Amniotic epithelial cell (primary cell): ENCODE measurements at places on chromosomes 6 and 20.

- DNase-seq = no peak
These were observed 796.3 kb upstream of the MAP3K7 start for GRCh38 chr6:91383207-91383606.

- peak; percentile 98 for DNase-seq
These were observed 7.2 kb downstream of the ADGRF1 start for GRCh38 chr6:47034926-47035325.

GRCh38 chr20:9397928-9398327 is 116.5 kb upstream of the LAMP5 start:
- no peak for DNase-seq

DNA sequence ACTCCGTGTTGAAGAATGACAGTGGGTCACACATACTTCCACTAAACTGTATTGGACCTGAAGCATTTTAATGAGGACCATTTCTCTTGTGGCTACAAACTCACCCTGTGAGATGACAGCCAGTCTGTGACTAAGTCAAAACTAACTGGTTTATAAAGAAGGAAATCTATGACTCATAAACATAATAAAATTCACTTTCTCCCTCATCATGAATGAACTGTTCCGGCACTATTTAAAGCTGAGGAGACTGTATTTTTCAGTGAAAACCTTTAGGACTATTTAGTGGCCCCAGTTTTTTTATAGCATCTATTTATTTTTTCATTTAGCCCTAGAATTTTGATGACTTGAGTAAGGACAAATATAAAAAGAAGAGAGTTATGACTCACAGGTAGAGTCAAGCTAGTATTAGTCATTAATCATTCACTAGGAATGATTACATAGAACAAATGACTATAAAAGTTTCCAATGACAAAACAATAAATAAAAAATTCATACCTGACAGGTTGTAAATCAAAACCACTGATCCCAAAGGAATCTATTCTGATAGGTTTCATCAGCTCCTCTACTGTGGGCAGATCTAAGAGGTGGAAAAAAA is 34.2 kb downstream of the CEP162 start:
- peak; percentile 24 for DNase-seq

DNA sequence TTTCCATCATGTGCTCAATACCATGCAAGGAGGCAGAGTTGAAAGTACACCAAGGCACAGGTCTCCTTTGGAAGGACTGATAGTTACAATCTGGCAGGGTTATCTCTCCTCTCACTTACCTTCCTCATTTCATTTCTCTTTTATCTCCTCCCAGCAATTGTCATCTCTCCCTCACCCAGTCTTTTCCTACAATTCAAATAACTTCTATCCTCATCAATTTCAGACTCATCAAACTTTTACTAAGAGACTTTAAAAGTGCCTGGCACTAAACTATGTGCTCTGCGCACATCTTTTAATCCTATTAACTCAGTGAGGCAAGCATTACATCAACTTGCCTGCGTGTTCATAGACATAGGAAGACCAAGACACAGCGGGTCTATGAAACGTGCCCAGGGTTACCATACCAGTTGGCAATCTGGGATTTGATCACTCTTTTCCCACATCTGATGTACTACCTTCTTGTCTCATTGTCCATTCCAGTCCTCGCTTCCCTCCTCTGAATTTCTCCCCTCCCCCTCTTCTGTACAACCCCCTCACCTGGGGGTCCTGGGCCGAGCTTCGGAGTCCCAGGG is 1.2 kb downstream of the VARS1 start:
- peak; percentile 52 for DNase-seq

DNA sequence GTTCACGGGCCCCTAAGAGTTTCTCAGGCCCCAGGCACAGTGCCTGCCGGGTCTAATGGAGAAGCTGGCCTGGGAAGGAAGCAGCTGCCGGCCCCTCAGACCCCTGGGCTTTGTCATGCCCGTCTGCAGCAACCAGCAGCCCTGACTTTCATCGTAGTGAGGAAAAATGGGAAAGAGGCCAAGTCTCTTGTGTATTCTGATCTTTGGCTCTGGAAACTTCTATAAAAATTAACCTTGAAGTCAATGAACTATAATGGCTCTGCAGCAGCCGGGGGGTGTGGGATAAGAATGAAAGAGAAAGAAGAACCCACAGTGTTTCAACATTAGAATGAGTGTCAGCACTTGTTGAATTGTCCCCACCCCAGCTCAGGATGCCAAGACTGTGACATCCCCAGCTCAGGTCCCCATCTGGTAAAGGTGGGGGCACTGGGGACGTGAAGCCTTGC is 12.9 kb downstream of the TGM2 start:
- DNase-seq = peak; percentile 43

DNA sequence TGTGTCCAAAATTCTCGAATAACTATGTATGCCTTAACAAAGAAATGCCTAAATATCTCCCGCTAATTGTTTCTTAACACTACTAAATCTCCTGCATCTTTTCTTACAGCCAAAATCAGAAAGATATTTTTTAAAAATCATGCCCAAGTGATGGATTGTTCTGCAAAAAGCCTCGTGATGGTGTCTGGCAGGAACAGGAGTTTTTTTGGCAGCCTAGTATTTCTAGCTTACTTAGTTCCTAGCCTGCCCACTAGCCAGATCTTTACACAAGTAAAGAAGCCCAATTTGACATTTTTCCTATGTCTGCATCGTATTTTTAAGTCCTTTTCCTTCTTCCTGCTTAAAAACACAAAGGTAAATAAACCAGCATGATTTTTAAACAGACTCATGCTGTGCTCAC is 31.5 kb downstream of the SLC2A12 start:
- no peak for DNase-seq

DNA sequence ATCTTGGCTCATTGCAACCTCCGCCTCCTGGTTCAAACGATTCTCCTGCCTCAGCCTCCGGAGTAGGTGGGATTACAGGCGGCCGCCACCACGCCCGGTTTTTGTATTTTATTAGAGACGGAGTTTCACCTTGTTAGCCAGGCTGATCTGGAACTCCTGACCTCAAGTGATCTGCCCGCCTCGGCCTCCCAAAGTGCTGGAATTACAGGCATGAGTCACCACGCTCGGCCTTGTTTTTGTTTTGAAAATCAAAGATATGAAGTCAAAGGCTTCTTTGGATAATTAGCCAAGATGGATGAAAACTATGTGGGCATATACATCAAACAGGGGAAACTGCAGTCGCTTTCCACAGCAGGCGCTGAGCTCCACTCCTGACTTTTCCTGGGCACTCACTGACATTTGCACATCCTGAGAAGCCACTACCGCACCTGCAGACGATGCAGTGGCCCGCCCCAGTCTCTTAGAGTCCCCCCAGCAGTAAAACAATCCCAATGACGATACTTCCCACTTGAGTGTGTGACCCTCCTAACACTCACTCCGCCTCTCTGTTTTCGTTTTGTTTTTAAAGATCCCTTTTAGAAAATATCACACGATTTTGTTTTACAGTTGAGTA is 44.1 kb downstream of the GJA1 start:
- DNase-seq = peak; percentile 55

DNA sequence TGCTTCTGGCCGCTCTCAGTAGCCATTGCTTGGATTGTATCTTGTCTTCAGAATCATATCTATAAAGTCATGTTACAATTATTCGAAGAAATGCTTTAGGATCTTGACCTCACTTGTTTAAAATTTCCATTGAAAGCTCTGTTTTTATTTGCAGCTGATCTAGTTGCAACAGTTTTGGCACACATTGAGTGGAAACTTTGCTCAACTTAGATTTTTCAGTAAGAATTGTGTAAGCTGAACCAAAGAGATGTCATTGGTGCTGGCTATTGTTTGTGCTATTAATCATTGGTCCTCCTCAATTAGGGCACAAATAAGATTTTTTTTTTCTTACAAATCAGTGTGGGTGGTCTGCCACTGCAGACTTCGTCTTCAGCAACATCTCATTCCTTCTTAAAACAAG is 649.2 kb downstream of the MMUT start:
- DNase-seq = peak; percentile 55

GRCh38 chr20:48530957-48531356 is 296.8 kb downstream of the PREX1 start:
- DNase-seq = no peak

GRCh38 chr6:72716916-72717315 is 95.1 kb downstream of the KCNQ5 start:
- no peak for DNase-seq

GRCh38 chr6:101435038-101435437 is 41.5 kb downstream of the GRIK2 start:
- no peak for DNase-seq
